ENCODE measurements at places on chromosomes 4 and X. TPM values are rescaled to one million over a fixed set of nuclear protein-coding genes. Genes with fewer than 3 reads are reported as not detected.

LNX1 gene
- total RNA-seq, result not detected

YIPF6 gene
- 30.5 TPM for total RNA-seq

FAAH2 gene
- 0.06 TPM for total RNA-seq

PRDM8 gene
- 0.33 TPM for total RNA-seq

NLGN3 gene
- 1.0 TPM for total RNA-seq

SMIM10L2A gene
- 0.22 TPM for total RNA-seq

TRIML2 gene
- total RNA-seq, result 48.9 TPM

TCEAL3 gene
- total RNA-seq, result 15.5 TPM

SH2D1A gene
- total RNA-seq, result not detected

POF1B gene
- 3.0 TPM for total RNA-seq

ZC4H2 gene
- 1.9 TPM for total RNA-seq

XPNPEP2 gene
- not detected for total RNA-seq

FAM47B gene
- not detected for total RNA-seq

ZXDA gene
- total RNA-seq, result 1.2 TPM

GUCY1A1 gene
- not detected for total RNA-seq

IDS gene
- total RNA-seq, result 85.6 TPM

L1CAM gene
- 19.5 TPM for total RNA-seq

PDLIM3 gene
- 0.13 TPM for total RNA-seq

VGLL1 gene
- not detected for total RNA-seq

P2RY10 gene
- total RNA-seq, result not detected

CXCL1 gene
- 4.3 TPM for total RNA-seq

CASP3 gene
- 24.7 TPM for total RNA-seq

IRS4 gene
- not detected for total RNA-seq

OPN1LW gene
- total RNA-seq, result not detected

USP9X gene
- 39.4 TPM for total RNA-seq

HPSE gene
- 1.2 TPM for total RNA-seq

CXCL11 gene
- 0.31 TPM for total RNA-seq

SLIT2 gene
- 0.02 TPM for total RNA-seq

TMEM154 gene
- 0.07 TPM for total RNA-seq

FAM47A gene
- not detected for total RNA-seq

CENPVL1 gene
- total RNA-seq, result not detected

MSX1 gene
- 9.2 TPM for total RNA-seq

HSFX3 gene
- not detected for total RNA-seq

RNF128 gene
- 0.03 TPM for total RNA-seq

ABCG2 gene
- total RNA-seq, result 18.6 TPM

RRH gene
- 0.06 TPM for total RNA-seq

MAGEA8 gene
- not detected for total RNA-seq

DNAAF6 gene
- not detected for total RNA-seq

RAB9B gene
- total RNA-seq, result 0.04 TPM

All from A549 treated with dexamethasone at 1 μM for 4 hours (cell line).